Spleen (tissue), 13 donors: ENCODE measurements at places on chromosomes 12 and 14. TPM values are rescaled to one million over a fixed set of nuclear protein-coding genes. Genes with fewer than 3 reads are reported as not detected.

GRCh38 chr12:54030889-54031471, 1.9 kb upstream of the HOXC5 start:
- H3K36me3 ChIP-seq: no peaks in the 10 kb centered on the region
- no peak overlapping the region for H3K27ac ChIP-seq
- H3K27me3 ChIP-seq: peaks cover 100% of the 10 kb centered on the region
- peaks cover 63% of the 10 kb centered on the region for H3K4me1 ChIP-seq

- no peaks in the 10 kb centered on the region for H3K27me3 ChIP-seq
- no peak overlapping the region for H3K4me3 ChIP-seq
- H3K4me1 ChIP-seq: no peaks in the 10 kb centered on the region
- H3K36me3 ChIP-seq: no peaks in the 10 kb centered on the region
These were observed 156.7 kb downstream of the TMTC3 start for GRCh38 chr12:88298761-88299242.

- no peak for DNase-seq
- no peaks in the 10 kb centered on the region for H3K36me3 ChIP-seq
- no peak overlapping the region for H3K4me3 ChIP-seq
- no peak overlapping the region for H3K27ac ChIP-seq
- H3K4me1 ChIP-seq: no peaks in the 10 kb centered on the region
- H3K27me3 ChIP-seq: no peaks in the 10 kb centered on the region
These were observed 612.5 kb downstream of the FSCB start for GRCh38 chr14:43894534-43894933.

GRCh38 chr14:104856869-104857860, 7.9 kb upstream of the CEP170B start:
- H3K27me3 ChIP-seq: no peaks in the 10 kb centered on the region
- H3K4me1 ChIP-seq: no peaks in the 10 kb centered on the region
- H3K27ac ChIP-seq: no peak overlapping the region
- no peak overlapping the region for H3K4me3 ChIP-seq

GRCh38 chr14:99035268-99035667, 236.7 kb downstream of the BCL11B start:
- no peaks in the 10 kb centered on the region for H3K36me3 ChIP-seq
- no peak for DNase-seq
- H3K4me3 ChIP-seq: no peak overlapping the region
- peak overlapping the region; percentile 85 for H3K27ac ChIP-seq
- H3K4me1 ChIP-seq: no peaks in the 10 kb centered on the region

GRCh38 chr14:75048101-75048500, 3.2 kb downstream of the MLH3 start:
- peaks cover 6% of the 10 kb centered on the region for H3K4me1 ChIP-seq
- no peak for DNase-seq

GRCh38 chr12:118183711-118184110, 47.8 kb downstream of the PEBP1 start:
- DNase-seq: no peak
- no peak overlapping the region for H3K4me3 ChIP-seq
- H3K4me1 ChIP-seq: peaks cover 22% of the 10 kb centered on the region
- no peak overlapping the region for H3K27ac ChIP-seq

DNA sequence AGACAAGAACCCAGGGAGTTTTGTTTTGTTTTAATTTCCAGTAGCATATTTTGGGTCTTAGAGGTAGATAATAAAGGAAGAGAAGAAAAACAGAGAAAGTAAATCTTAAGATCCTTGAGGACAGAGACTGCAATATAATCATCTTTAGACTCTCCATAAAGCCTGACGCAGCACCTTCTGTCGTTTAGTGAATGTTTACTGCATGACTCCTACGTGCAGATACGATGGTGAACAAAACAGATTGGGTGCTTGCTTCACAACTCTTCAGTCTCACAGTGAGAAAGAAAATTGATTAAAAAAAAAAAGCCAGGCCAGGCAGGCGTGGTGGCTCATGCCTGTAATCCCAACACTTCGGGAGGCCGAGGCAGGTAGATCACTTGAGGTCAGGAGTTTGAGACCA, 86.9 kb downstream of the STON2 start:
- no peaks in the 10 kb centered on the region for H3K36me3 ChIP-seq
- no peaks in the 10 kb centered on the region for H3K27me3 ChIP-seq
- H3K27ac ChIP-seq: no peak overlapping the region
- DNase-seq: no peak

DNA sequence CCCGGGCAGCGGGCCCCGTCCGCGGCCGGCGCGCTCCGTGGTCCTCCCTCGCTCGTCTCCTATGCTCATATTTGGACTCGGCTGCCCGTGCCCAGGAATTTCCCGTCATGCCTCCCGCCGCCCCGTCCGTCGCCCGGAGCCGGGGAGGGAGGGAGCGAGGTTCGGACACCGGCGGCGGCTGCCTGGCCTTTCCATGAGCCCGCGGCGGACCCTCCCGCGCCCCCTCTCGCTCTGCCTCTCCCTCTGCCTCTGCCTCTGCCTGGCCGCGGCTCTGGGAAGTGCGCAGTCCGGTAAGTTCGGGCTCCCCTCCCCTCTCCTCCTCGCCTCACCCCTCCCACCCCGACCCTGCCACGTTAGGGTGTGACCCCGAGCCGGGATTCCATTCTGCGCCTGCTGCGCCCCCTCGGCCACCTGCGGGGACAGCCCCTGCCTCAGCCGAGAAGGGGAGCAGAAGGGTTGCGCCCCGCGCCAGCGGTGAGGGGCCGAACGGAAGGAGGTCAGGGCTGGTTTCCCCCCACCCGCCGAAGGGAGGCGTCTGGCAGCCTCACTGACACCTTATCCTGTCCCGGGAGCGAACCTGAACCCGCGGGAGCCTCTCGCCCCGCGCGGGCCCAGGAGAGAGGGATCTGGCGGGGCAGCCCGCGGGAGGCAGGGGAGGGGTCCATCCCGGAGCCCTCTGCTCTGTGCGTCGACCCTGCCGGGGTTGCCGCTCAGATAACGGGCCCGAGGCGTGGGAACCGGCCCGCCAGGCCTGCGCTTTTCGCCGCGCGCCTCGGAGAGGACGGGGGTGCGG, at the start of gene MSRB3:
MSRB3 (plus strand) TSS at position 108 of the 793 bp plus-strand sequence. CDS start 29,897 bp downstream, outside the sequence.
- no peaks in the 10 kb centered on the region for H3K4me1 ChIP-seq
- H3K27ac ChIP-seq: peak within 1 kb of the TSS; percentile 81
- H3K4me3 ChIP-seq: peak within 1 kb of the TSS; percentile 89
- peaks cover 11% of the 10 kb centered on the region for H3K27me3 ChIP-seq
- H3K36me3 ChIP-seq: no peaks in the 10 kb centered on the region

- H3K4me3 ChIP-seq: no peak overlapping the region
- H3K36me3 ChIP-seq: no peaks in the 10 kb centered on the region
- H3K27ac ChIP-seq: no peak overlapping the region
- no peak for DNase-seq
- no peaks in the 10 kb centered on the region for H3K27me3 ChIP-seq
- H3K4me1 ChIP-seq: peaks cover 15% of the 10 kb centered on the region
These were observed 293.9 kb downstream of the RPAP3 start for GRCh38 chr12:47411966-47412365.

- H3K27me3 ChIP-seq: no peaks in the 10 kb centered on the region
- H3K27ac ChIP-seq: no peak overlapping the region
- no peak for DNase-seq
- no peaks in the 10 kb centered on the region for H3K4me1 ChIP-seq
These were observed 130.0 kb downstream of the TMEM117 start for GRCh38 chr12:43965899-43966298.

DNA sequence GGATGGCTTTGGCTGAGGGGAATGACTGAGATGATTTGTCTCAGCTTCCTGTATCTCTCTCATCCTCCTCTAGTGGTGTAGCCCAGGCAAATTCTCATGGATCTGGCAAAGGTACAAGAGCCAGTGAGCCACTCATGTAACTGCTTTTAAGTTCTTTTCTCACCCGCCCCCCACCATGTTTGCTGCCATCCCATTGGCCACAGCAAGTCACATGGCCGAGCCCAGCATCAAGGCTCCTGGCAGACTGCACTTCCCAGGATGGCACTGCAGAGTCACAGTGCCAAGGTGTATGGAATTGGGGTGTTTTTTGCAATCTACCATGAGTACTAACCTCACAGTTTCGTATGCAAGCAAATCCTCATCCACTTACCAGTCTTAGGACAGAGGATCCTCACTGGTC, 50.9 kb downstream of the CHST11 start:
- H3K36me3 ChIP-seq: no peaks in the 10 kb centered on the region
- DNase-seq: no peak
- no peak overlapping the region for H3K27ac ChIP-seq
- peaks cover 76% of the 10 kb centered on the region for H3K4me1 ChIP-seq
- H3K4me3 ChIP-seq: no peak overlapping the region

DNA sequence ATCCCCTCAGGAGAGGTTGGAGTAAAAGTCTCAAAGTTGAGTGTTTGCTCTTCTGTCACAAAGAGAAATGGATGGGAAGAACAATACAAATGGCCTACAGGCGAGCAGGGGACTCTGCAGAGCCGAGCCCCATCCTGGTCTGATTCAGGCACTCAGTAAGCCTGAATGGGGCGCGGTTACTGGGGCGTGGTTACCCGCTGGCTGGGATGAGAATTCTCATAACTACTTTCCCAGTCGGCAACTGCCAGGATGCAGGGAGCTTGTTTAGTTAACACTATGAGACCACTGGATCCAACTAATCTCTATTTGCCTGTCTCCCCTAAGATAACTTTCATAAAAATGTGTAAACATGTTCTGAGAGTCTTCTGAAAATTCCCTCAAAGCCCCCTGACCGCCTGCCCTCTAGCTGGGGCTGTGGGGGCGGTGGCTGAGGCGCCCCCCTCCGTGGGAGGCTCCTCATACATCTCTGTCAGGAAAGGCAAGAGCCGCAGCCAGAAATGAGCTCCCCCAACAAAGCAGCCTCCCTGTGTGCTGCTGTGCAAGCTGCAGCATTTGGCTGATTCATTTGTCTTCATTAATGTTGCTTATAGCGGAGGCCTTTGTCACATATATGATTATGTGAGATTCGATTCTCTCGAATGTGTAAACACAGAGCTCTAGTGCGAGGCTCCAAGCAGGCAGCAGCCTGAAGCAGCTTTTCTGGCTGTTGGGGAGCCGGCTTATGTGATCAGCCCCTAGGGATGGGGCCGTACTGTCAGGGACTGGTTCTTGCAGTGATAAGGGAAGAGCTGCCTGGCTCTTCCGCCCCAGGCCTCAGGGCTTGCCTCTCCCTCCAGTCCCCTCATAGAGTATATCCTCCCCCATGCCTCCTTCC, 126.1 kb upstream of the ARHGAP5 start:
- H3K27ac ChIP-seq: peak overlapping the region; percentile 76
- H3K4me3 ChIP-seq: no peak overlapping the region
- H3K27me3 ChIP-seq: no peaks in the 10 kb centered on the region
- H3K4me1 ChIP-seq: peaks cover 20% of the 10 kb centered on the region
- DNase-seq: peak; percentile 80

GRCh38 chr12:100295764-100296555, 29.0 kb downstream of the SCYL2 start:
- no peak for DNase-seq
- H3K27ac ChIP-seq: no peak overlapping the region
- no peaks in the 10 kb centered on the region for H3K4me1 ChIP-seq
- no peaks in the 10 kb centered on the region for H3K27me3 ChIP-seq

- H3K27me3 ChIP-seq: no peaks in the 10 kb centered on the region
- no peak overlapping the region for H3K27ac ChIP-seq
- DNase-seq: no peak
- peaks cover 9% of the 10 kb centered on the region for H3K4me1 ChIP-seq
These were observed 140.2 kb downstream of the STXBP6 start for GRCh38 chr14:24909523-24910302.

GRCh38 chr12:12123036-12123604, 52.4 kb downstream of the BCL2L14 start:
- H3K4me3 ChIP-seq: no peak overlapping the region
- no peak for DNase-seq
- H3K4me1 ChIP-seq: no peaks in the 10 kb centered on the region
- no peaks in the 10 kb centered on the region for H3K36me3 ChIP-seq
- H3K27me3 ChIP-seq: no peaks in the 10 kb centered on the region

- H3K4me1 ChIP-seq: no peaks in the 10 kb centered on the region
- no peak overlapping the region for H3K27ac ChIP-seq
- no peaks in the 10 kb centered on the region for H3K27me3 ChIP-seq
These were observed 23.3 kb downstream of the PDZRN4 start for GRCh38 chr12:41211448-41211847.

DNA sequence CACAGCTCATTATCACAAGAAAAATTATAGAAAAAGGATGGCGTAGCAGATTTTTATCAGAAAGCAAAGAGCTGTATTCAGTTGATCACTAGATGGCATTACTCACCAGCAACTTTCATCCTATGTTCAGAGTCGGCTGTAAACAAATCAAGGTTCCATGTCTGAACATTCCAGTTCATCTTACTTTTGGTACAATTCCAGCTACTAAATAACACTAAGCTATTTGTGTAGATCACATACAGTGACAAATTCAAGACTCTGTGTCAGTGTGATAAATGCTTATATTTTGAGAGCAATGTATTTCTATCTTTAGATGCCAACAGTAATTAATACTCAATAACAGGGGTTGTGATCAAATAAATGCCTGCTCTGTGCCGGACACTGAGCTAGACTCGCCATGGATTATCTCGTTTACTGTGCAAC, 30.1 kb downstream of the NRDE2 start:
- peak overlapping the region; percentile 78 for H3K27ac ChIP-seq
- peaks cover 20% of the 10 kb centered on the region for H3K4me1 ChIP-seq
- no peaks in the 10 kb centered on the region for H3K27me3 ChIP-seq
- no peak for DNase-seq
- H3K4me3 ChIP-seq: no peak overlapping the region
- H3K36me3 ChIP-seq: no peaks in the 10 kb centered on the region

GRCh38 chr12:130076126-130076525, 86.1 kb upstream of the FZD10 start:
- H3K27ac ChIP-seq: no peak overlapping the region
- no peaks in the 10 kb centered on the region for H3K27me3 ChIP-seq
- H3K4me1 ChIP-seq: no peaks in the 10 kb centered on the region
- H3K4me3 ChIP-seq: no peak overlapping the region

- no peaks in the 10 kb centered on the region for H3K27me3 ChIP-seq
- H3K36me3 ChIP-seq: no peaks in the 10 kb centered on the region
- no peak overlapping the region for H3K27ac ChIP-seq
- H3K4me1 ChIP-seq: no peaks in the 10 kb centered on the region
These were observed 5.9 kb downstream of the CCDC198 start for GRCh38 chr14:57487771-57488170.

The SERPINA5 gene
- total RNA-seq: 180 TPM

The EXOC3L4 gene
- 9.5 TPM for total RNA-seq

The PPFIA2 gene
- not detected for total RNA-seq

The PAPLN gene
- 52.6 TPM for total RNA-seq

The GNPTAB gene
- total RNA-seq: 90.8 TPM

The LRP6 gene
- total RNA-seq: 7.0 TPM

The CABP1 gene
- 0.27 TPM for total RNA-seq

The ERP27 gene
- total RNA-seq: 6.4 TPM

The POTEG gene
- not detected for total RNA-seq

The PROX2 gene
- total RNA-seq: 0.41 TPM

The INHBC gene
- not detected for total RNA-seq

The SARNP gene
- total RNA-seq: 62.6 TPM

The KRT83 gene
- not detected for total RNA-seq

The KRT74 gene
- not detected for total RNA-seq

The TXNDC16 gene
- total RNA-seq: 16.3 TPM
